NCI-H1930 (cell line): ENCODE measurements at places on chromosomes 6 and 20.

GRCh38 chr6:11824986-11825385, 46.4 kb upstream of the ADTRP start:
- DNase-seq: no peak

DNA sequence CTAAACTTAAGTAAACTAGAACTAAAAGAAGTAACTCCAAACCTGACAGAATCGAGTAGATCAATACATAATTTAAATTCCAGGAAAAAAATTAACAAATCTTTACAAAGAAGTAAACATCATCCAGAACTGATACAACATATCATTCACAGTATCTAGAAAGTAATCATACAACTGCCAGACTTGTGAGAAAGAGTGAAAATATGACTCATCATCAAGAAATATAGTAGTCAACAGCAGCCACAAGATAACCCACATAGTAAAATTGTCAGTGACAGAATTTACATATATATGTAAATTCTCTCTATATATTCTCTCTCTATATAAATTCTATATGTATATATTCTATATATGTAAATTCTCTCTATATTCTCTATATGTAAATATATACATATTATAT, 242.8 kb upstream of the RGS17 start:
- DNase-seq: no peak

- DNase-seq: no peak
These were observed 72.4 kb upstream of the BTBD3 start for GRCh38 chr20:11845340-11845739.

GRCh38 chr6:130890521-130890971, 63.3 kb downstream of the SMLR1 start:
- DNase-seq: no peak
